ENCODE measurements at places on chromosomes 7 and 10.

DNA sequence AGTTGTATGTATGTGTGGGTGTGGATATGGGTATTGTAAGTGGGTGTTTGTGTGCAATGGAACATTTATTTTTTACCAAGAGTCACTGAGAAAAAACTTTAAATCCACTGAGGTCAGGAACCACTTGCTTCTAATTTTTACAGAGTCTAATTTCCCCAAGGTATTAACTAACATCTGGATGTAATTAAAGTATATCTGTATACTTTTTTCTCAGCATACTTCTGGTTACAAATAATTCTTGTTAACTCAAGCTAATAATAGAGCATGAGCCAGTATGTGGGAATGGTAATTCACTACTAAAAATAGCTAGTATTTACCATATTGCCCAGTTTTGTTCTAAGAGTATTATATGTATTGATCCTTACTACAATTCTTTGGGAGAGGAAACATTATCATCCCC lies 24.6 kb upstream of the STEAP4 start:
- DNase-seq = no peak

DNA sequence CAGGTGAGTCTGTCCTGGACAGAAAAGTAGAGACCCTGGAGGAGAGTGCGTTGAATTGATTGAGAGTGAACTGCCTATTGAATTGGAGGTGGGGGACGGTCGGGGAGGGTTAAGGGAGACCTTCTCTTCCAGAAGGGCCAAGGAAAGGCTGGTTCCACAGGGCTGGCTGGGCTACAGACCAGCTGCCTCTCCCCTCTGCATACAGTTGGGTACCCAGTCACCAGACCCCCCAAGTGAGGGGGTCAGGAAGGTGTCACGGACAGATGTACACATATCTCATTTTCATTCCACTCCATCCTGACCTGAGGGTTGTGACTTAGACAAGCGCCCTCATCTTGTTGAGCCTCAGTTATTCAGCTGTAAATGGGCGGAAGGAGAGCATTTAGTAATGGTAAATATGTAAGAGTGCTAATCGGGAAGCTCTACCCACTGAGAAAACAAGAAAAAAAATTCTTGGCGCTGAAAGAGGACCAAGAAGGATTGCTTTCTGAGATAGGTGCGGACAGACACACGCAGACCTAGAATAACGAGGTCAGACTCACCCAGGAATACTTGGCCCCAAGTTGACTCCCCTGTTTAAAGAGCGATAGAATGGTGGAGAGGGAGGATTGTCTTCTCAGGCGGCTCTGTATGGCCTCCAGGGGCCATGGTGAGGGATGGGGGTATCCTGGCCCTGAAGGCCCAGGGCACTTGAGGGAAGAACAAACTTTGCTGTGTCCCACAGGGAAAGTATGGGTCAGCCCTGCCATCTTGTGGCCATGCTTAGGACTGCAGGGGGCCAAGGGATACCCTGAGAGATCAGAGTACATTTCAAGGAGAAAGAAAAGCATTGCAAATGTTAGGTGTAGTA lies 7.2 kb upstream of the MBL2 start:
- DNase-seq = peak; percentile 67

- no peak for DNase-seq
These were observed 398.4 kb downstream of the DGKB start for GRCh38 chr7:14504134-14504533.

- no peak for DNase-seq
These were observed 66.1 kb downstream of the FZD1 start for GRCh38 chr7:91330191-91330808.

DNA sequence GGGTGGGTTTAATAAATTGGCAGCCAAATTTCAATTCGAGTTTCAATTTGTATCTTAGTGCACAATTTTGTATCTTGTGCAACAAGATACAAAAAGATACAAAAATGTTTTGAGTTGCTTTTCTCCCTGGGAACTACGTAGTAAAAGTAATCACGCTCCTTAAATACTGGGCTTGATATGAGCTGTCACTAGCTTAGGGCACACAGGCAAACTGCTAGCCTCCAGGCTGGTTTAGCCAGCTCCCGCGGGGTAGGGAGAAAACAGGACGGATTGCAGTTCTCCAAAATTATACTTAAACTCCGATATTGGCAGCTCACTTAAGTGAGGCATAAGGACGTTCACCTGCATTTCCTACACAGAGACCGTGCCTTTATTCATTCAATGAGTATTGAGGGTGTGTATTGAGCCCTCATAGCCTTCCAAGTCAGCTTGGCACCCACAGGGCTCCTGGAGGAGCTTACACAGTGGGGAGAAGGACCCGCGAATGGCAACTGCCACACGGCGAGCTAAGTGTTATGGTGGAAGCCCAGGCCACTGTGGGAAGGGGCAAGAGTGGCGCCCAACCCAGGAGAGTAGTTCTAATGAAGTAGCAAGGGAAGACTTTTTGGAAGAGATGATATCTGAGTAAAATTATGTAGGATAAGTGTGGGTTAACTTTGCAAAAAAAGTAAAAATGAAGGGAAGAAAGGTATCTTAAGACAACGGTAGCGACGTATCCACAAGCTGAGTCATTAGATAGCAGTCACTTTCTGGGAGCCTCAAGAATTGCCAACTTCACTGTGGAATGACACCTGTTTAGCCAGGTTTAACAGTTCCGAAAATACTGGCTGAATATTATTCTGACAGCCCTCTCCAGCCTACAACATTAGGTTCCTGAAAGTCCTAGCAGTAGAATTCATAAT lies 1.6 kb upstream of the EPC1 start:
- no peak for DNase-seq

DNA sequence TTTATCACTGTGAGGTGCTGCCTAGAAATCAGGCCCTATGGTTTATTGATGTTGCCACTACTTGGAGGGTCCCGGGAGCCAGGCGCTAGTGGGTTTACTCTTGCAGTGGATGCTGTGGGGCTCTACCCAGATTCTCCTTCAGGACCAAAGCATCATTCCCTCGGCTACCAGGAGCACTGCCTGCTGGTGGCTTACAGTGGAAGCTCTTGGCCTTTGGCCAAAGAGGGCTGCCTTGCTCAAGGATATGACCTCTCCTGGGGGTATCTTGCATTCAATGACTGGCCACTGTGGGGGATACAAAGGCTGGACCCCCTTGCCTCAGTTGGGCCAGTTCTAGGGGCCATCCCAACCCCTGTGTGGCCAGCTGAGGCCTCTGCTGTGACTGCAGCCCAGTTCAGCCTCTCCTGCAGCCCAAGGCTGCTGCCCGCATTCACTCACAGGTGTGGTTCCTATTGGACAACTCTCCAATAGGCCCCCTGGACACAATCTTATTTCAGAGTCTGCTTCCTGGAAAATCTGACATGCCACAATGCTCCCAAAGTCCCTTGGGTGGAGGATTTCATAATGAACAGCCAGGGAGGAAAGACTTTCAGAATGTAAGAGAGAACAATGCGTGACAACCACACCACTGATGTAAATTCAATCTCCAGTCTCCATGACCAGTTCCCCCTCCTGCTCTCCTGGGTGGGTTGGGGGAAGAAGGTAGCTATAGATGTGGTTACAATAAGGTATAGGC lies 196.3 kb downstream of the SNX10 start:
- no peak for DNase-seq

DNA sequence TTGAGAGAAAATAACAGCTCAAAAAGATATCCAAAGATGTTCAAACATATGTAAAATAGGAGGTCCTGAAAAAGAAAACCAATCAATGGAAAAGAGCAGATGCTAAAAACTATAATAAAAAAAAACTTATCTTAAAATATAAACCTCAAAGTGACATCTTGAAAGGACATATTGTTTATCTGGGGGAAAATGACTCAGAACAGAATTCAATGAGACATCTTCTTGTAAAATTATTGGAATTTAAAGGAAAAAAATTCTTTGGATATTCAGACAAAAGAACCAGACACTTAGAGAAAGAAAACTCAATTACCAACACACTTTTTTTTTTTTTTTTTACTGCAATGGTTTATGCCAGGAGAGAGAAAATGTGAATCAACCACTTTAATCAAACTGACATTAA lies 58.9 kb downstream of the NAMPT start:
- no peak for DNase-seq

- no peak for DNase-seq
These were observed 182.1 kb downstream of the CPEB3 start for GRCh38 chr10:92108747-92109146.

- no peak for DNase-seq
These were observed 220.3 kb downstream of the SNX13 start for GRCh38 chr7:17719998-17720397.

- peak; percentile 97 for DNase-seq
These were observed 139.9 kb downstream of the SH3PXD2A start for GRCh38 chr10:103715430-103715829.

DNA sequence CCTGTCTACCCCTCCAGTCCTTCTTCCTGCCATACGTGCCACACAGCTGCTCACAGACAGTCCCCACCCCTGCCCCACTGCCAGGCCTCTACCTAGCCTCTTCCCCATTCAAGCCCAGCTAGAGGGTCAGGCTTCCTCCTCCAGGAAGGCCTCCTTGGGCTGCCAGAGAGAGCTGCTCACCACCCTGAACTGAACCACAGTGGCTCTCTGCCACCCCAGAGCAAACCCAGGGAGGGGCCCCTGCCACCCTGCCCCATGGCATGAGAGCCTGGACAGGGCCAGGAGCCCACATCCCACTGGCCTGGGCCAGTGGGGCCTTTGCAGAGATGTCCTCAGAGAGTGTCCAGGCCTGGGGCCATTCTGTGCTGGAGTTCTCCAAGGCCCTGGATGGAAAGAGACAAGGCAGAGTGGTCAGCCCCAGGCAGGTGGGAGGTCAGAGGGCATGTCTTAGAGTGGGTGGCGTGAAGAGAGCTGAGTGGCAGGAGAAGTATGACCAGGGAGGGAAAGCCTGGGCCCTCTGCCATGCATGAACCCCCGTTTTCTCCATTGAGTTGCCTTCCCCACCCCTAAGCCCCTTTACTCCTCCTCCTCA lies 40.4 kb downstream of the TMEM270 start:
- no peak for DNase-seq

- DNase-seq = no peak
These were observed 5.0 kb upstream of the MSMB start for GRCh38 chr10:46050941-46051623.

DNA sequence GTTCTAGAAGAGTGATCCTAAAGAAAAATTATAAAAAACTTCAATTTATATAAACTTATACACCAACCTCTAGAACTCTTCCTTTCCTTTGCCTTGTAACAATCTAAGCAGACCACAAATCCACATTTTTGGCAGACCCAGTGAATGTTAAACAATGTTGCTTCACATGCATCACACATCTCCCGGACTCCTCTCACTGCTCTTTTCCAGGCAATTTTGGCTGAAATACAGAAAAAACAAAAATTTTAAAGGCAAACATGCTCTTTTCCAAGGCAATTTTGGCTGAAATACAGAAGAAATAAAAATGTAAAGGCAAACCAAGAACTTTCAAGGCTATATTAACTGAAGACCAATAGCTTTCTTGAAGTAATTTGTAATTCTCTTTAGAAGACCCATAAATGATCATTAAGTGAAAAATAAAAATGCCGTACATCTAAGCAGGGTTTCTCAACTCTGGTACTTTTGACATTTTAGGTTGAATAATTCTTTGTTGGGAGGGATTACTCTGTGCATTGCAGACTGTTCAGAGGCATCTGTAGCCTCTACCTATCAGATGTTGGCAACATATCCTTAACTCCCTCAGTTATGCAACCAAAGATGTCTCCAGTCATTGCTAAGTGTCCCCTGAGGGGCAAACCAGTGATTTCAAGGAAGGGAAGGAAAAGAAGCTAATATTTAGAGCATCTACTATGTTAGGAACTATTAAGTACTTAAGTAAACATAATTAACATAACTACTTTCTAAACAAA lies 64.4 kb downstream of the NRBF2 start:
- DNase-seq = peak; percentile 49

GRCh38 chr10:16902606-16903005 lies 85.4 kb upstream of the RSU1 start:
- no peak for DNase-seq

DNA sequence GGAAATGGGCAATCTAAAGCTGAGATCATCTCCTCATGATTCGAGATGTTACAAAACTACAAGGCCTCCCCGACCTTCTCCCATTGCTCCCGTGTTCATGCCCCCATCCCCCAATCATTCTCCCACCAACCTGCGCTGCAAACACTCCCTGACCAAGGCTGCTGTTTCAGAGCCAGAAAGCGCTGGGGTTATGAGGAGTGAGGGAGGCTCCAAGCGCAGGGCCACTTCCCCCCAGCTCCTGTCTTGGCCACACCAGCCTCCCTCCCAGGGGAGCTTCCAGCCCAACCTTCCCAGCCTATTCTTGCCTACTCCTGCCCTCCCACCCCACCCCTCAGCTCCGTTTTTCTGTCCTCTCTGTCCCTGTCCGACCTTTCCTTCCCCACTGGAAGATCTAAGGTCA lies 14.7 kb upstream of the NODAL start:
- DNase-seq = no peak

DNA sequence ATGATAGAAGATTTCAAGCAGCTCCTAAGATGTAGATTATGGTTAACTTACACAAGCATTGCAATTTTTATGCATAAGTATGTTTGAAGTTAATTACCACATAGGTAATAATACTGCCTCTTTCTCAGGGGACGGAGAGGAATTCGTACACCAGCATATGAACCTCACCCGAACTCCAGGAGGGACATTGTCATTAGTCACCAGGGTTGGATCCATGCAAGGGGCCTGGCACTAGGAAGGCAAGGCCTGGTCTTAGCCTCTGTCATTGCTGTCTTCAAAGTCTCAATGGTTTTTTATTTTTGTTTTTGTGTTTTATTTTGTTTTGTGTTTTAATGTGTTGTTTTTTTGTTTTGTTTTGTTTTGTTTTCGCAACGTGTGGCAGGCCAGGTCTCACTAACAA lies 145.6 kb upstream of the PPP2R2D start:
- DNase-seq = no peak

GRCh38 chr10:23525406-23525805 lies 86.5 kb downstream of the OTUD1 start:
- DNase-seq = peak; percentile 7

GRCh38 chr7:2959103-2959680 lies 84.5 kb downstream of the CARD11 start:
- DNase-seq = no peak

DNA sequence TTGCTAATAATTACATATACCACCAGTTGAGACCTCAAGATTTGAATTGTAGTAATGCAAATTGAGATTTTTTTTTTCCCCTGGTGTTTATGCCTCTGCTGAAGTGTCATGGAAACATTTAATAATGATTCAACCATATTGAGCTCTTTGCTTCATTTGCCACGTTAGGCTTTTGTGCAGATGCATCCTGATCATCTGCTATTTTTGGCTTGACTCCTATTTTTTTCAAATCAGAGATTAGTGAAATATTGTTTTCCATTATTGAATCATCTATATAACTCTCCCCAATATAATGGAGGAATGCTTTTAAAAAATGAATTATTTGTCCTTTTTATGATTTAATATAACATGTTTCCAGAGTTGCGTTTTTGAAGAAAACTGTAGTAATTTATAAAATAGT lies 115.1 kb downstream of the SRI start:
- DNase-seq = no peak

GRCh38 chr7:41142904-41143473 lies 559.9 kb downstream of the INHBA start:
- no peak for DNase-seq

DNA sequence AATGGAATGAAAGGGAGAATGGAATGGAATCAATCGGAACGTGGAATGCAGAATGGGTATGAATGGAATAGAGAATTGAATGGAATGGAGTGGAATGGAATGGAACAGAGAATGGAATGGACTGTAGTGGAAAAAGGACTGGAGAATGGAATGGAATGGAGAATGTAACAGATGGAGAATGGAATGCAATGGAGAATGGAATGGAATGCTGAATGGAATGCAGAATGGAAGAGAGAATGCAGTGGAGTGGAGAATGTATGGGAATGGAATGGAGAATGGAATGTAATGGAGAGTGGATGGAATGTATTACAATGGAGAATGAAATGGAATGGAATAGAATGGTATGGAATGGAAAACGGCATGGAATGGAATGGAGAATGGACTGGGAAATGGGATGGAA lies 96.9 kb downstream of the NSUN6 start:
- no peak for DNase-seq

All from hepatic stellate cell (primary cell).